Stimulated activated CD4-positive, alpha-beta T cell treated with anti-CD3 and anti-CD28 coated beads, Interleukin-1b, Interleukin-23, amount 100 ng/mL, for 1 hour (primary cell): ENCODE measurements at places on chromosomes 2 and 18.

- no peak for DNase-seq
These were observed 721 bp downstream of the FHOD3 start for GRCh38 chr18:36298126-36298741.

DNA sequence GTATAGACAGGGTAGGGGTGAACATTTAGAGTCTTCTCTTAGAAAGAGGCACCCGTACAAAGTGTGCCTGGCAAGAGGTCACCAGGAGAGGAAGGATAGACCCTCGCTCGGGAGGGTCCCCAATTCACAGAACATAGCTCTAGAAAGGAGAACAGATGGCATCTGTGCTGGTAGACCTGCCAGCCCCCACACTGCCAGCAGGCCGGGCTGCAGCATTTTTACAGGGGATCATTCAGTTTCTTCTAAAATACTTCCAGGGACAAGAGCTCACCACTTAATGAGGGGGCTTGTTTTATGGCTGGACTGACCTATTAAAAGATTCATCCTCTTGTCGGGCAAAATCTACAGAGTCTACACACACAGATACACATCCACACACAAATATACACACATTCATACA lies 149.9 kb downstream of the SEPTIN10 start:
- no peak for DNase-seq

- DNase-seq: no peak
These were observed 2.5 kb upstream of the DUSP2 start for GRCh38 chr2:96147593-96148201.

GRCh38 chr2:150358468-150358807 lies 129.0 kb downstream of the RND3 start:
- no peak for DNase-seq

DNA sequence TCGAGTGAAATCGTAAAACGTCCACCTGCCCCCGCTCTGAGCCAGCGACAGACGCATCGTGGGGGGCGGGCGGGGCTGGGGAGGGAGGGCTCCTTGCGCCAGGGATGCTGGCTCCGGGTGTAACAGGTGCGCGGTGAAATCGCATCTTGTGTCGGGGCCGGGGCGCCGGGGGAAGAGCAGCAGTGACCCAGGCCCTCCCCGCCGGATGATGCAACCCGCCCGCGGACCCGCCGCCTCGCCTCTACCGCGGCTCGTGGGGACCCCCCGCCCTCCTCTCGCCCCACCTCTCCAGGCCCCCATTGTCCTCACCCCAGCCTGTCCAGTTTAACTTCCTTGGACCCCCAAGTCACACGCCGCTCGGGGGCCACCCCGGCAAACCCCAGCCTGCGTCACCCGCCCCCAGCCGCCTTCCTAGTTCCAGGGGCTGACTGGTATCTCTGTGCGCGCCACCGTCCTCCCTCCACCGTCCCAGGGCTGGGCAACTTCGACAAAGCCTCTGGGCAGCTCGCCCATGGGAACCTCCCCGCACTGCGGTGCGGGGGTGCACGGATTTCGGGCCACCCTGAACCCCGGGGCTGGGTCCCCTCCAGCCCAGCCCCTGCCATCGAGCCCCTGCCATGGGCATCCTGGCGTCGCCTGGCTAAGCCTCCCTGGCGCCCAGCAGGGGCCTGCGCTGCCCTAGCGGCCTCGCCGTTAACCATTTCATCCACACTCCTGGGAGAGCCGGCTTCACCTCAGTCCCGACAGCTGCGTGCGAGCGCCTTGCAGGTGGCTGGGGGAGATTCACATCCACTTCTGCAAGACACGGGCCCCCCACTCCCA lies 799 bp upstream of the KIF1A start:
- DNase-seq: no peak

DNA sequence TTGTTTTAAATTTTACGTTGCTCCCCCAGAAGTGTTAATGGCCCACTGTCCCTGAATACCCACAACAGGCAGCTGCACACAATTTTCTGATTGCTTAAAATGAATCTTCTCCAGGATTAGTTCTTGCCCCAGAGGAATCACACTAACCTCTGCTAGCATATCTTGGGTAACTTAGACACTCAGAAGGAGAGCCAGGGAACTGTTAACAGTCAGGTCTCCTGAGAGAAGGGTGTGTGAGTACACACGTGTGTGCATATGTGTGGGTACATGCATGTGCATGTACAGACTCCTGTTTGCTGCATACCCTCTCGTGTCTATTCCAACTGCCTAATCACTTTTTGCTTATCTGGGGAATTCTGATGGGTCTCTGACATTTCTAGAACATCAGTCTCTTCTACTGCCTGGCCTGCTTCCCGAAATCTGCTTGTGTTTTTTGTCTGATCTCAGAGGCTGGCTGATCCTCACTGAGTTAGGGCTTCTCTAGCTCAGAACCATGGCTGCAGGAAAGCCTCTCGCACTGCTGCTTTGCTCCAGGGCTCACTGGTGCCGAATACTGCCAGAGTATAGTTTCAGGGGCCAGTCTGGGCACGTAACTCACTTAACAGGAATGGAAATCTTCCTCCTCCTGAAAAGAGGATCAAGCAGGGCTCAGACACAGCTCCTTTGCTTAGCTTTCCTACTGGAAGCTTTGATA lies 62.8 kb downstream of the PRELID3A start:
- no peak for DNase-seq

DNA sequence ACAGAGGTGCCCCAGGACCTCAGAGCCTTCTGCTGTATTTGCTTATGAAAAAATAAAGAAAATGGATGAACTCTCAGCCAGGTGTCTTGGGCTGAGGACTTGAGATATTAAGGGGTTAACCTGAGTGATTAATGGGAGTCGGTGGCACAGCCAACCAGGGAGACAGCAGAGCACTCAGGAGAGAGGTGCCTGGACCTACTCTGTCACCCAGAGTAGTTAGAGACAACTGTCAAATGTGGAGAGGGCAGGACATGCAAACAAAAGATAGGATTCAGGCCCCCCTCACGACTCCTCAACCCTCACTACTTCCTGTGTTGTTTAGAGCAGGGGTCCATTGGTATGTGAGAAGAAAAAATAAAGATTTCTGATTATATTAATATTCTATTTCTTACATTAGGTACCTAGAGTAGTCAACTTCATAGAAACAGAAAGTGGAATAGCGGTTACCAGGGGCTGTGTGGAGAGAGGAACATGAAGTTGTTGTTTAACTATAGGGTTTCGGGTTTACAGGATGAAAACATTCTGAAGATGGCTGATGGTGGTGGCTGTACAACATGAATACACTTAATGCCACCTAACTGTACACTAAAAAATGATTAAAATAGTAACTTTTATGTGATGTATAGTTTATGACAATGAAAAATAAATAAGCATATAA lies 28.6 kb upstream of the CETN1 start:
- DNase-seq: no peak

DNA sequence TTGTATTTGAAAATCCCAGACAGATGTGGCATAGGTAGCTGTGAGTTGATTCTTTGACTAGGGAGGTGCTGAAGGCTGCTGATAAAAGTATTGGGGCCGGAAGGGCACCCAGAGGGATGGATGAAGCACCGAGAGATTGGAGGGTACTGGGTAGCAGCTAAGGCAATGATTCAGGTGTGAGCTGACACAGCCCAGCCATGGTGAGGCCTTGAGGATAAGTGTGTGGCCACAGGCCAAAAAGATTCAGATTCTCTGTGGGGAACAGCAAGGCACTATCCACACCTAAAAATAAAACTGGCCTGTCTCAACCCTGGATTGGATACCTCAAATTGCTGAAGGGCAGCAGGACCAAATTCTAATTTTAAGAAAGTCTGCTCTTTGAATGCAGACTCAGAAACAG lies 35.2 kb downstream of the RDH14 start:
- no peak for DNase-seq

DNA sequence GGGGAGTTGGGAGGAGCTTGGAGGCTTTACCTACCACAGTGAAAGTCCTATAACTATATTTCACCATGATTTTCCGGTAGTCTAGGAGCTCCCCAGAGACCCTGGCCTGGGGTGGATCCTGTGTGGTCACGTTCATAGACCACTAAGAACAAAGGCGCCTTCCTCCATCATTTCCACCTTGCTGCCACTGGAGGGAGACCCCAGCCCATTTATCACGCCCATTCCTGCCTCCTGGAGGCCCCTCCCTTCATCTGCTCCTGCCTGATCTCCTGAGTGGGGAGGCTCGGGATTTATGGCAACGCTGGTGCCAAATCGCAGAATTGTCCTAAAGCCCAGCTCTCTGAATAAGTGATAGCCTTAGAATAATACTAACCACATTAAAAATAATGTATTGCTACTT lies 507.6 kb upstream of the SPHKAP start:
- DNase-seq: no peak

DNA sequence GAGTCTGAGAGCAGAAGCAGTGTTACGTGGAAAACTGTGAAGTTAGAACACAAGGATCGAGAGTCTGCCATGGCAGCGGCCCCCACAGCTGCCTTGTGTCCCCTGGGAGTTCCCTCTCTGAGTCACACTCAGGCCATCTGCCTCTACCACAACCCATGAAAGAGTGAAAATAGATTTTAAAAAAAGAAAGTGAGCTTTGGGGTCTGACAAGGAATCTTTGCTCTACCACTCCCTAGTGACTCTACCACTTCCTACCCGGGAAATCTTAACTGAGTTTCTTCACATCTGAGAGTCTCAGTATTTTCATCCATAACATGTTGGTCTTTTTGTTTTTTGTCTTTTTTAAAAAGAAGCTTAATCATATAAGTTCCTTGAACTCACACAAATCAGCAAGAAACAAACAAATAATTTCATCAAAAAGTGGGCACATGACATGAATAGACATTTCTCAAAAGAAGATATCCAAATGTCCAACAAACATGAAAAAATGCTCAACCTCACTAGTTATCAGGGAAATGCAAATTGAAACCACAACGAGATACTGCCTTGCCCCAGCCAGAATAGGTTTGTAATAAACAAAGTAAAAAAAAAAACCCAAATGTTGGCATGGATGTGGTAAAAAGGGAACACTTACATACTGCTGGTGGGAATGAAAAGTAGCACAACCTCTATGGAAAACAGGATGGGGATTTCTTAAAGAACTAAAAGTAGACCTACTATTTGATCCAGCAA lies 2.4 kb upstream of the MSGN1 start:
- DNase-seq: no peak

DNA sequence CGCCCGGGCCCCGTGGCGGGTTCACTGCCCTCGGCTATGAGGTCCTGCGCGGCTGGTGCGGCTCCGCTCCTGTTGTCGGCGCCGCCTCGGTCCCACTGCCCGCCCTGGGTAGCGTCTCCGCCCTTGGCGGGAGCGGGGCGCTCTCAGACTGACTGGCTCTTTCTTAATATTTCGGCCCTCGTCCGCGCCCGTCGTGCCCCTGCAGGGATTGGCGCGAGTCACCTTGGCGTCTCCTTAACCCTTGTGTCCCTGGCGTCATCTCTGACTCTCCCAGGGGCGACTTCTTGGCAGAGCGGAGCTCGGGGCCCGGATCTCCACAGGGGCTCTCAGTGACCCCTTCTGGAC lies 1.3 kb downstream of the PTMA start:
- peak; percentile 29 for DNase-seq

GRCh38 chr2:8598295-8599165 lies 83.3 kb upstream of the ID2 start:
- no peak for DNase-seq

DNA sequence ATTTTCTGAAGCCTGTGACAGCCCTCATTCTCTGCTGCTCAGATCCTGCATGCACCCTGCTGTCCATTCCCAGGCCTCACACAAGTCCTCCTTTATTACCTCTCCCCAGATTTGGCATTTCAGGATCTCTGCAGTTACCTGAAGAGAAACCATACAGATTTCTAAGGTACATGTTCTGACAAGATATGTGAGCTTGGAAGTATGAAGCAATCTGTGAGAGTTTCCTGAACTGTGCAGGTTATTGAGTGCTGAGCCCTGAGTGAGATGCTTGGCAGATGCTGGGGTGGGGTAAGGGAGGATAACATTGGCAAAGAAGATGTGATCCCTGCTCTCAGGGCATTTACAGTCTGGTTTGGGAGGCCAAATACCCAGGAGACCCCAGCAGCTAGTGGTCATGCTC lies 122.1 kb upstream of the STPG4 start:
- DNase-seq: no peak

- no peak for DNase-seq
These were observed 160.1 kb downstream of the GFPT1 start for GRCh38 chr2:69226903-69227302.

DNA sequence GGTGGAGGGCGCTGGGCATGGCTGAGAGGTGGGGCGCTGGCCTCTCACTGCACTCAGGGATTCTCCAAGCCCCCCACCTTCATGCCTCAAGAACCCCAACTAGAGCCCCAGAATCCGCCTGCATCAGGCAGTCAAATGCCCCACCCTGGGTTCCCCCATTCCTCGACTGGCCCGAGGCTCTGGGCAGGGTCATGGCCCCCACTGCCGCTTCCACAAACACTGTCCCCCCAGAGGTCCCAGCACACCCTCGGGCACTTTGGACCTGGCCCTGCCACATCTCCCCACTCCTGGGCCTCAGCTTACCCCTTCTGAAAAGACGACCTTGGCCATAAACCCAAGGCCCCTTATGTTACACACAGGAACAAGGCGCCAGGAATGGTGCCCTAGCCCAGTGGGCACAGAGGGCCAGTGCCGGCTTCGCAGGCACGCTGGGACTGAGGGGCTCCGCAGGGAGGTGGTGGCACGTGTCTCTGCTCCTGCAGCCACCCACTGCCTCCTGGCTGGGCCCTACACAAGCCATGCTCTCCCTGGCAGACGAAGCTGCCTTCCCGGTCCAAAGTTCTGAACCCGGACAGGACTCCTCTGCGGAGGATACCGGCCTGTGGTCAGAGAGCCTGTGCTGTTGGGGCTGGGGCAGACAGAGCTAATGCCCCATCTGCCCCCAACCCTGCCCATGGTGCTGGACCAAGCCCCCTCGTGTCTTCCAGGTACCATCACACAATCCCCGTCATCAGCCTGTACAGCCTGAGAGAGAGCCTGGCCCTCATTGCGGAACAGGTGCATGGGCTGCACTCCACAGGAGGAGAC lies 6.8 kb downstream of the AGXT start:
- no peak for DNase-seq

GRCh38 chr2:209942426-209942825 lies 60.0 kb upstream of the RPE start:
- DNase-seq: no peak

- no peak for DNase-seq
These were observed 136.3 kb upstream of the REV1 start for GRCh38 chr2:99626158-99626557.

- no peak for DNase-seq
These were observed 28.5 kb upstream of the MLPH start for GRCh38 chr2:237458519-237458918.

DNA sequence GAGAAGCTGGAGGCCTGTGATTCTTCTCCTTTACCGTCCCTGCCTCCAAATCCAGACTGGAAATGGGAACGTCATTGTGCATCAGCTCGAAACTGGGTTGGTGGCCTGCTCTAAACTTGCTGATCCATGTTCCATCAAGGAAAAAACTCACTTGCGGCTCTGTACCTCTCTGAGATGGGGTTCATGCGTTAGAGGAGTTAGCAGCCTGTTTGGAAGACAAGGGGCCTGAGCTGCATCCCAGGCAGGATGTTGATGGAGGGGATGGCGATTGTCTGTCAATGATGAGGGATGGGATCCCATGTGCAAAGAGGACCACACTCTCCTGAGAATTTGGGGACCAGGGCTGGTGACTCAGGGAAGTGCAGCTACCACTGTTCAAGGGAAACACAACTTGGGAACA lies 26.0 kb downstream of the TWIST2 start:
- no peak for DNase-seq
